ENCODE measurements at places on chromosomes 16 and 17. TPM values are rescaled to one million over a fixed set of nuclear protein-coding genes. Genes with fewer than 3 reads are reported as not detected.

Gene COQ9
- 91.4 TPM for total RNA-seq

- no peaks in the 10 kb centered on the region for H3K36me3 ChIP-seq
- peaks cover 63% of the 10 kb centered on the region for H3K27me3 ChIP-seq
- no peak overlapping the region for H3K4me3 ChIP-seq
- ATAC-seq: no peak
- H3K4me1 ChIP-seq: no peaks in the 10 kb centered on the region
Measured at GRCh38 chr17:34413443-34414119, 50.5 kb upstream of the CCL1 start.

DNA sequence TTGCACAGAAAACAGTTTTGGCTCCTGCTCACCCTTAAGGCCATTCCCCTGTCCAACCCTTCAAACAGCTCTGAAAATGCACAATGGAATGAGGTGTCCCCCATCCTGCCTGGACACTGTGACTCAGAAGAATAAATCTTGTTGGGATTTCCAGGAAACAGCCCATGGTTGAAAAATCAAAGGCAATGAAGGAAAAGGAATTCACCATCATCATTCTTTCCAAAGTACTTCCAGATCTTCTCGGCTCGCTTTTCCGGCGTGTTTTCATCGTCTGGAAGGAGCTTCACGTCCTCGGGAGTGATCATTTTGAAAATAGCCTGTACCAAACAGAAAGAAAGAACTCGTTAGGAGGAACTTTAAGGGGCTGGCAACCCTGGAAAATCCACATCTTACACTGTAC is 4.3 kb downstream of the RCVRN start:
- H3K4me1 ChIP-seq: no peaks in the 10 kb centered on the region
- H3K27ac ChIP-seq: peak overlapping the region; percentile 61
- H3K36me3 ChIP-seq: no peaks in the 10 kb centered on the region

Gene NOL11
- total RNA-seq: 26.2 TPM

GRCh38 chr17:36792849-36793248 is 144.4 kb upstream of the LHX1 start:
- no peaks in the 10 kb centered on the region for H3K36me3 ChIP-seq
- H3K4me1 ChIP-seq: no peaks in the 10 kb centered on the region
- no peak overlapping the region for H3K27ac ChIP-seq
- no peak overlapping the region for H3K4me3 ChIP-seq

Gene AURKB
- total RNA-seq: 0.69 TPM

Gene DPEP2
- 3.0 TPM for total RNA-seq

Gene PRPF8
- total RNA-seq: 195 TPM

Gene KRTAP4-1
- total RNA-seq: not detected

Gene HCRT
- not detected for total RNA-seq

GRCh38 chr16:30902029-30902972 is 5.9 kb downstream of the CTF1 start:
- peaks cover 15% of the 10 kb centered on the region for H3K4me1 ChIP-seq
- peaks cover 7% of the 10 kb centered on the region for H3K36me3 ChIP-seq
- peak overlapping the region; percentile 65 for H3K4me3 ChIP-seq
- no peaks in the 10 kb centered on the region for H3K27me3 ChIP-seq
- H3K27ac ChIP-seq: peak overlapping the region; percentile 93

Gene GUCY2D
- total RNA-seq: not detected

Data from gastroesophageal sphincter (tissue), 4 donors.